Smooth muscle cell of bladder (primary cell): ENCODE measurements at places on chromosomes 6 and 20. TPM values are rescaled to one million over a fixed set of nuclear protein-coding genes. Genes with fewer than 3 reads are reported as not detected.

The CD24 gene
- total RNA-seq: 0.57 and 0.83 TPM in 2 replicates

The CFAP61 gene
- total RNA-seq: under 0.01 TPM in 1 of 2 replicates, not detected in the other

The FAM8A1 gene
- total RNA-seq: 18.8 and 20.0 TPM in 2 replicates

The ABHD16A gene
- 65.4 and 70.2 TPM in 2 replicates for total RNA-seq

The TUBB2A gene
- 43.4 and 59.2 TPM in 2 replicates for total RNA-seq

The SPATA25 gene
- 1.3 and 1.9 TPM in 2 replicates for total RNA-seq

The ZNF133 gene
- 23.8 and 25.3 TPM in 2 replicates for total RNA-seq

The MTG2 gene
- total RNA-seq: 18.0 and 18.5 TPM in 2 replicates

The PROCR gene
- total RNA-seq: 50.8 and 120 TPM in 2 replicates

The SUMO4 gene
- total RNA-seq: 1.1 and 1.3 TPM in 2 replicates

The SOX18 gene
- 0.18 TPM in 1 of 2 replicates, not detected in the other for total RNA-seq

The RBPJL gene
- not detected in 2 replicates for total RNA-seq

The PRICKLE4 gene
- not detected in 2 replicates for total RNA-seq

The POPDC3 gene
- 8.2 and 14.3 TPM in 2 replicates for total RNA-seq

The SMPDL3A gene
- 174 and 196 TPM in 2 replicates for total RNA-seq

The DNAJC5 gene
- total RNA-seq: 49.6 and 68.2 TPM in 2 replicates

The TFAP2B gene
- total RNA-seq: 0.09 TPM in 1 of 2 replicates, not detected in the other

The PTGIS gene
- 210 and 605 TPM in 2 replicates for total RNA-seq

The ANKRD66 gene
- total RNA-seq: not detected in 2 replicates

The GRM4 gene
- total RNA-seq: under 0.01 TPM in 2 replicates

The NOTCH4 gene
- total RNA-seq: 0.85 and 1.2 TPM in 2 replicates

The C6orf141 gene
- 2.6 and 3.0 TPM in 2 replicates for total RNA-seq

The TBXT gene
- total RNA-seq: not detected in 2 replicates

The DDX43 gene
- 0.55 TPM in 1 of 2 replicates, not detected in the other for total RNA-seq

The MC3R gene
- not detected in 2 replicates for total RNA-seq

The MCCD1 gene
- total RNA-seq: not detected in 2 replicates

The TMEM14C gene
- total RNA-seq: 122 and 126 TPM in 2 replicates

The VARS1 gene
- 36.0 and 38.7 TPM in 2 replicates for total RNA-seq

The HSPA1L gene
- 1.7 and 1.9 TPM in 2 replicates for total RNA-seq

The LCA5 gene
- total RNA-seq: 5.0 and 5.3 TPM in 2 replicates

The BAK1 gene
- total RNA-seq: 9.4 and 11.1 TPM in 2 replicates

The OPRM1 gene
- total RNA-seq: not detected in 2 replicates

The PRRT1 gene
- total RNA-seq: 0.14 and 0.18 TPM in 2 replicates

The TCF15 gene
- 0.09 TPM in 1 of 2 replicates, not detected in the other for total RNA-seq

The TAGAP gene
- not detected in 2 replicates for total RNA-seq

The CDH26 gene
- total RNA-seq: 0.14 and 0.18 TPM in 2 replicates

The BPIFA1 gene
- not detected in 2 replicates for total RNA-seq

The ZBP1 gene
- total RNA-seq: under 0.01 TPM in 1 of 2 replicates, not detected in the other

The HCRTR2 gene
- total RNA-seq: not detected in 2 replicates

The ETV7 gene
- total RNA-seq: 0.83 and 0.85 TPM in 2 replicates

The PAX1 gene
- not detected in 2 replicates for total RNA-seq

The KIAA1586 gene
- total RNA-seq: 15.1 and 17.2 TPM in 2 replicates

The ACTL10 gene
- 1.3 and 1.9 TPM in 2 replicates for total RNA-seq

The KCNQ5 gene
- 0.57 and 1.7 TPM in 2 replicates for total RNA-seq

The HTR1B gene
- under 0.01 TPM in 1 of 2 replicates, not detected in the other for total RNA-seq

The IMPG1 gene
- not detected in 2 replicates for total RNA-seq

The CAGE1 gene
- total RNA-seq: 0.09 and 0.14 TPM in 2 replicates

The LIN28B gene
- not detected in 2 replicates for total RNA-seq

The FOXQ1 gene
- 0.09 and 0.14 TPM in 2 replicates for total RNA-seq

The CTCFL gene
- not detected in 2 replicates for total RNA-seq

The TRIM38 gene
- 8.1 and 10.3 TPM in 2 replicates for total RNA-seq

The BFSP1 gene
- 2.8 and 3.8 TPM in 2 replicates for total RNA-seq

The EPB41L2 gene
- 63.8 and 68.7 TPM in 2 replicates for total RNA-seq

The BMP5 gene
- under 0.01 and 2.1 TPM in 2 replicates for total RNA-seq
